ENCODE measurements at places on chromosomes 4 and X. TPM values are rescaled to one million over a fixed set of nuclear protein-coding genes. Genes with fewer than 3 reads are reported as not detected.

The CLDN22 gene
- not detected for total RNA-seq

The NPNT gene
- 0.20 TPM for total RNA-seq

The TBC1D14 gene
- 55.4 TPM for total RNA-seq

The BEX1 gene
- total RNA-seq: not detected

The DAPP1 gene
- 2.2 TPM for total RNA-seq

The MAGEA2B gene
- total RNA-seq: 40.7 TPM

The PF4V1 gene
- total RNA-seq: not detected

The COL4A6 gene
- total RNA-seq: 0.02 TPM

The GAGE1 gene
- 608 TPM for total RNA-seq

The FGFBP1 gene
- total RNA-seq: not detected

The ATP2B3 gene
- total RNA-seq: not detected

The HS6ST2 gene
- not detected for total RNA-seq

GRCh38 chr4:41060352-41061334 lies 153.7 kb downstream of the APBB2 start:
- no peak for DNase-seq

GRCh38 chrX:154466907-154467306 lies 8.8 kb downstream of the PLXNA3 start:
- DNase-seq: no peak

- peak; percentile 73 for DNase-seq
Measured at GRCh38 chr4:2393353-2394270, 24.8 kb downstream of the ZFYVE28 start.

- peak; percentile 56 for DNase-seq
Measured at GRCh38 chrX:135484641-135485289, 35.7 kb upstream of the INTS6L start.

GRCh38 chr4:178063568-178063967 lies 621.3 kb upstream of the AGA start:
- no peak for DNase-seq

DNA sequence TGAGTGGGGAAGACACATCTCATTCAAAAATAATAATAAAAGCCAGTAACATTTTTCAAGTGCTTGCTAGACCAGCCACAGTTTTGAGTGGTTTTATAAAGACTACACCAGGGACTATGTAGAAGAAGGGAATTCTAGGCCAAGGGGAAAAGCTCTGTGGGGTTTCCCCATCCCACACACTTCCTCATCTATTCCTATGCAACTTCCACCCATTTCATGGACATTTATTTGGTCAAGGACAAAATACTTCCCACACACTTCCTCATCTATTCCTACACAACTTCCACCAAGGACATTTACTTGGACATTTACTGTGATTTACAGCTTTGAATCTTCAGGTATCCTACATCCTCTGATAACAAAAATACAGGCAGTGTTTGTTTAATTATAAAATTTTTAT lies 86.5 kb upstream of the KLF3 start:
- no peak for DNase-seq

DNA sequence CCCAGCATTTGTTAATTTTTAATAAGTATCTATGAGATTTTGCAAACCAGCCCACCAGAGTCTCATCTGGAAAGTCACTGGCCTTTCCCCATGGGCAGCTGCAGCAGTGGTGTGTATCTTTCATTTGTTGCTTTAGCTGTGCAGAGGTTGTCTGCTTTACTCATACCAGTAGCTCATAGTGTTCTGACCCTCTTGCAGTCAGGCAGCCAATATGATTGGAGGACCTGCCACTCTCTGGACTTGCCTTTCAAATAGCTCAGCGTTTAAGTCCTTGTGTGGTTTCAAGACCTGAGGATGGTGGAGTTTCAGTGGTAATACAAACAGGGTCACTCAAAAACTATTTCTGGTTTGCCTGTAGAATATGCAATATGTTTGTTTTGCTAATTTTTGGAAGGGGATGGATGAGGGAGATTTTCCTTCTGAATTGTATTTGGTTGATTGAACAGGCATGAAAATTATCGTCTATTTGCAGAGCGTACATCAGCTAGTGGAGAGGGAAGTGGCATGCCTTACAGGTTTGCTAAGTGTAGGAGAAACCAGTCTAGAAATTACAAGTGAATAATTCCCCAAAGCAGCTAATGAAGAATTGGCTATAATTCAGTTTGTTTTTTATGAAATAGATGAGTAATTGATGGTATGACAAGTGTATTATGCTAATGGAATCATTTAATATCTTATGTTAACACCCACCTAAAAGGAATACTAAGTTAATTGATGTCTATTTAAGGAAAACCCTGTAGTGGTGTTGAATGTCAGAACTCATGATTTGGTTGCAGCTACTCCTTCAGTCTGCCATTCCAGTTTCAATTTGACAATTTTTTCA lies 8.9 kb downstream of the POLA1 start:
- no peak for DNase-seq

- peak; percentile 42 for DNase-seq
Measured at GRCh38 chr4:145808021-145808650, 128.2 kb downstream of the C4orf51 start.

GRCh38 chrX:119672426-119672825 lies 20.5 kb downstream of the SEPTIN6 start:
- DNase-seq: no peak

DNA sequence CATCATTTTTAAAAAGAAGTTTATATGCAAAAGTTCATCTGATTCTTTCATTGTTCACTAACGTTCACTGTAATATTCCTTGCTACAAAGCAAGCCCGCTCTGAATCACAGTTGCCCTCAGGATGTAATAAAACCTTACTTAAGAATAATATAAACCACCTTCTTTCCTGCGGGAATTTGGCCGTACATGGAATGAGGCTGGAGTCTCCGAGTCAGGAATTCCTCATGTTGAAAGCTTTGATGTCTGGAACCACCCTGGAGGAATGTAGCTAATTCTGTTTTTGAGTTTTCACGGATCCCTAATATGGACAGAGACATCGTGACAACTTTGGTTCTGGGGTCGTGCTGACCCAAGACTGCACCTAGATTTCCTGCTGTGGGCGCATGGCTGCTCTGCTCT lies 58.5 kb downstream of the CRLF2 start:
- DNase-seq: no peak

DNA sequence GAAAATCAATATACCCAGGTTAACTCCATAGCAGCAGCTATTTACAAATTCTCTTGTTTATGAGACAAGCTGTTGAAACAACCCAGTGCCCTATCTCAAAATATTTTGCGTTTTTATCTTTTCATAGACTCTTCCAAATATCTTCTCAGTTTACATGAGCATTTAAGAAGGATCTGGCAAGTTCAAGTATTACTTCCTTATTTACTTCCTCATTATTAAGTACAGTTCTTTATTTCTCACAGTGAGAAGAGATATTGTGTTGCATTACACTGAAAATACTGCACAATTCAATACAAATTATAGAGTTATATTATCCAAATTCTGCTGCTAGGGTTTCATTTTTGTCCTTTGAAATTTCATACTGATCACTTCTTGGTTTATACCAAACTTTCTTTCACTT lies 43.6 kb upstream of the UCP1 start:
- DNase-seq: no peak

GRCh38 chr4:102554992-102555391 lies 53.8 kb downstream of the NFKB1 start:
- no peak for DNase-seq

DNA sequence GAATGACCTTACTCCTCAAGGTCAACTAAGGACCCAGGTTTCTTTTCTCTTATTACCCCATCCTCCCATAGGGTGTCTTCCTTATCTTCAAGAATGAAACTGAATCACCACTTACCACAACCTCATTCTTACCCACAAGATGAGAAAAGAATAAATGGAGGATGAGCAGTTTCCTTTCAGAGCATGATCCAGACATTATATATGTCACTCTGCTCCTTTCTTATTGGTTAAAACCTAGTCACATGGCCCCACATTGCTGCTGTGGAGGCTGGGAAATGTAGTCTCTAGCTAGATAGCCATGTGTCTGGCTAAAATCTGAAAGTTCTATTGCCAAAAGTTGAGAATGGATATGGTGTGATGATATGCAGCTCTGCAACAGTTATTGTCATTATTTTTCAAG lies 62.4 kb upstream of the RAI2 start:
- peak; percentile 15 for DNase-seq

- no peak for DNase-seq
Measured at GRCh38 chrX:71067089-71067488, 1.0 kb downstream of the SNX12 start.

DNA sequence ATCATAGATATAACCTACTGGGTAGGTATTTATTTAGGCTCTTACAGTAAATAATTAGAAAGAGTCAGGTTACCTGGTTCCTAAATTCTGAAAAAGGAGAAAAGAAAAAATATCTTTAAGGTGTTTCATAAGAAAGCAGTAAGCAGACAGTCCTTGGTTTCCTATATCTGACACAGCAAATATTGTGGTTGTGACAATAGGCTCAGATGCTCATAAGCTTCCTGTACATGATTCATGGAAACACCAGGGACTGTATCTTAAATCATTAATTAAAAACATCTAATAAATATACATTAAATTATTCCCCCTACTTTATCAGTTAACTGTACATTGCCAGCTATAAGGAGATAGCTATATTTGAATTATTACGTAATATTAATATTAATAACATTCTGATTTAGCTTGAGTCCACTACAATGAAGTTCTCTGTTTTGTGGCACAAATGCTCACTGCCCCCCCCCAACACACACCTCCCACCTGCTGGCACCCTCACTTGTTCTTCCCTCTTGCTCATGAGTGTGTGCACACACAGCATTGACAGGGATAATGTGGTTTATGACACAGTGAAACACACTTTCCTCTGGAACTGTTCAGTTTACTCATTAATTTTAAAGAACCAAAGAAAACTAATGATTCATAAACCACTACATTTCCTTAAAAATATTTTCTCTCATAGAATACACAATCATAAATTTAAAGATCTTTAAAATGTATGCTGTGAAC lies 187.4 kb downstream of the NR3C2 start:
- DNase-seq: no peak

DNA sequence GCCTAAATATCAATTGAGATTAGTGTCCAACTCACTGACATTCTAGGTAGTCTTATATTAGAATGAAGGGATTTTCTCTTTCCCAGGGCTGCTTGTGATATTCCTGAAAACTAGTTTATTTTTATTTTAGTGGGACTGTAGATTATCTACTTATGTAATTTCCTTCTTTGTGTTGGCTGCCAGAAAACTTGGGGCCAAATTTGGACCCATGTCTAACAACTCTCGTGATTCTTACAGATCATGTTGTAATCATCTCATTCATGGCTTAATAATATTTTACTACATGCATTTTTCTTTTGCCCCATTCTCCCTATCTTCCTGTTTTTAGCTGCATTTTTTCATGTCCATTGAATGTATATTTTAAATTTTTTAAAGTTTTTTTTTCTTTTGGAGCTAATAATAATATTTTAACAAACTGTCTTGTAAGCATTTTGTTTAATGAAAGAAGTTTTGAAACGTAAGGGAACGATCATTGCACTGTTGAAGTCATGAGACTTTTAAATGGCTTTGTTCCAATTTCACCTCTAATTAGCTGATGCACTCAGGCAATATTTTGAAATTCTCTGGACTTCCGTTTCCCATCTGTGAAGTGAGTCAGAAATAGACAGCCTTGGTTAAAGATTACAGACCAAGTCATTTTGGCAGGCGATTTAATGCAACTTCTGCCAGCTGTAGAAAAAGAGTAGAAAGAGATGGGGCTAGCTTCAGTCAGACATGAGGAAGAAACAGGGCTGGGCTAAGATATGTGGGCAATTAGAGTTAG lies 14.3 kb upstream of the TDO2 start:
- DNase-seq: no peak

GRCh38 chr4:155822572-155822971 lies 43.5 kb downstream of the ASIC5 start:
- no peak for DNase-seq

GRCh38 chr4:112604589-112604988 lies 32.1 kb downstream of the ZGRF1 start:
- peak; percentile 54 for DNase-seq

GRCh38 chrX:47218920-47219815 lies 687 bp downstream of the CDK16 start:
- peak; percentile 72 for DNase-seq

DNA sequence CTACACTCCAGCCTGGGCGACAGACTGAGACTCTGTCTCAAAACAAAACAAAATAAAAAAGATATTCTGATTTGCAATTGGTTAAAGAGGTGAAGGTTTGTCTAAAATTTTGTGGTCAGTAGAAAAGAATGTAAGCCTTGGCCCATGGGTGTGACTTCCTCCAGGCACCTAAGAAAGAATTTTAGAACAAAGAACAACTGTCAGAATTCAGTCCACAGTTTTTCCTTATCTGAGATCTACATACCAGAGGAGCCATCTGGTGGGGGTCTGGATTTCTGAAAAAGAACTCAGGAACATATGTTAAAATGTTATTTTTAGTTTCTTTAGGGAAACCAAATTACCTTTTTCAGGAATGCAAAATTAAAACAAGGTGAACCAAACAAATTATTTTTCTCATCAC lies 434.1 kb downstream of the ANKRD50 start:
- DNase-seq: no peak

GRCh38 chrX:47358387-47359065 lies 11.9 kb upstream of the ZNF157 start:
- no peak for DNase-seq

- no peak for DNase-seq
Measured at GRCh38 chr4:73308286-73308685, 49.7 kb upstream of the ANKRD17 start.

GRCh38 chrX:101977106-101977505 lies 45.3 kb upstream of the ZMAT1 start:
- DNase-seq: no peak

DNA sequence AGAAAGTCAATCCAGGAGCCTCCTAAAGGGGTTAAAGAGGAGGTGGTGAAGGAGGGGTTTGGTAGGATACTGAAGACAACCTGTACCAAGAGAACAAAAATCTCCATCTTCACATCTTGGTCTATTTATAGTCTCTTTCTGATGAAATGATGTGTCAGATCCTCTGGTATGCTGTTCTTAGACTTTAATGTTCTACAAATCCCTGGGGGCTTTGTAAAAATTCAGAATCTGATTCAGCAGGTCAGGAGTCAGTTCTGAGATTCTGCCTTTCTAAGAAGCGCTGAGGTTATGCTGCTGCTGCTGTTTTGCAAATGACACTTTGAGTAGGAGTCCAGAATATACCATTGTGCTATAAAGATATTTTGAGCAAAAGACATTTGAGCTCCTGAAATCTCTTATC lies 172.9 kb upstream of the GLRA2 start:
- no peak for DNase-seq

DNA sequence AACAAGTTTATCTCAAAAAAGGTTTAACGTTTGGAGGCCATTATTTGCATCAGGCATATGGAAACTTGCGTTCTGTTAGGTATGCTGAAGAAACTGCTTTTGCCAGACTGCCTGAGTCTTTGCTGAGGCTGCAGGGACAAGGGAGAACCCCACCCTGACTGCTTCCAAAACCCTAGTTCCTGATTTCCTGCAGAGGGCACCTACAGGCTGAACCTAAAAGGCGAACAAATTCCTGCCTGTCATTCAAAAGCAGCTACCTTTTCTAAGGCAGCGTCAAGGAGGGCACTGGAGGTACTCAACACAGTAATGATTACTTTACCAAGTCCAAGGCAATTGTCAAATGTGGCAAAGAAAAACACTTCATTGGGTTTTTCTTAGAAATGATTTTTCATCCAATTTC lies 578 bp upstream of the CORIN start:
- no peak for DNase-seq
